ENCODE measurements at places on chromosomes 6 and 20.
A peak's percentile ranks its signal among the peaks of the same experiment; 100 is the strongest.

GRCh38 chr20:11092151-11092550 lies 418.4 kb upstream of the JAG1 start:
- DNase-seq, result no peak

GRCh38 chr6:132742495-132742894 lies 15.2 kb downstream of the VNN2 start:
- no peak for DNase-seq

- DNase-seq, result no peak
These were observed 12.9 kb upstream of the NQO2 start for GRCh38 chr6:2986722-2987221.

GRCh38 chr6:111041917-111042316 lies 45.4 kb upstream of the SLC16A10 start:
- no peak for DNase-seq

DNA sequence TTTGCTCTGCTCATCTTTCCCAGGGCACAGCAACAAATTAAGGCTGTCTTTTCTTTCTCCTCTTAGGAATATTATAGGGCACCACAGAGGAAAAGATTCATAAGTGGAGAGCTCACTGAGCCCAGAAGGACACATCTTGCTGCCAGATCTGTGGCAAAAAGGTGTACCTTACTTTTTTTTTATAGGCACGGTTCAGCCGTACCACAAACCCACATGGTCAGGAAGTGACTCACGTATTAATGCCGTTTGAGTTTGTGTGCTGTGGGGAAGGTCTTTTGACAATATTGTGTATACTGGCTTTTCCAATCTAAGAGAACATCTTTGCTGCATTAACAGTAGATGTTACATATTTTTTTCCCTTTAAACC lies 28.4 kb downstream of the PAQR8 start:
- no peak for DNase-seq

- no peak for DNase-seq
These were observed 143.7 kb upstream of the ATXN1 start for GRCh38 chr6:16904957-16905356.

- DNase-seq, result no peak
These were observed 253.9 kb downstream of the SLC24A3 start for GRCh38 chr20:19466206-19466928.

DNA sequence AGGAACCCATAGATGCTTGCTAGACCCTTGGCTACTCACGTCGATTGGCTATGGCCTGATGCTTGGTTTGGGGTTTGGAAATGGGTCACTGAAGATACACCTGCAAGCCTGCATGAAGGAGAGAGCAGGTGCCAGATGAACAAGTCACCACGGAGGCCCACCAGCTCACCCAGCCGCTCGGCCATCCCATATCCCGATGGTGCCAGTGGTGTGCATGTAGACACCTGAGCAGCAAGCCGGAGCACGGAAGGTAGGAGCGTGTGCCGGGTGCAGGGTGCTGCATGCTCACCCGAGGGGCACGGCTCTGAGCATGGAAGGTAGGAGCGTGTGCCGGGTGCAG lies 35.9 kb downstream of the DACT2 start:
- no peak for DNase-seq

GRCh38 chr6:14673201-14673600 lies 555.6 kb downstream of the CD83 start:
- no peak for DNase-seq

- no peak for DNase-seq
These were observed 9.1 kb upstream of the PBOV1 start for GRCh38 chr6:138227316-138227781.

- DNase-seq, result no peak
These were observed 17.4 kb upstream of the LSM14B start for GRCh38 chr20:62104791-62105345.

DNA sequence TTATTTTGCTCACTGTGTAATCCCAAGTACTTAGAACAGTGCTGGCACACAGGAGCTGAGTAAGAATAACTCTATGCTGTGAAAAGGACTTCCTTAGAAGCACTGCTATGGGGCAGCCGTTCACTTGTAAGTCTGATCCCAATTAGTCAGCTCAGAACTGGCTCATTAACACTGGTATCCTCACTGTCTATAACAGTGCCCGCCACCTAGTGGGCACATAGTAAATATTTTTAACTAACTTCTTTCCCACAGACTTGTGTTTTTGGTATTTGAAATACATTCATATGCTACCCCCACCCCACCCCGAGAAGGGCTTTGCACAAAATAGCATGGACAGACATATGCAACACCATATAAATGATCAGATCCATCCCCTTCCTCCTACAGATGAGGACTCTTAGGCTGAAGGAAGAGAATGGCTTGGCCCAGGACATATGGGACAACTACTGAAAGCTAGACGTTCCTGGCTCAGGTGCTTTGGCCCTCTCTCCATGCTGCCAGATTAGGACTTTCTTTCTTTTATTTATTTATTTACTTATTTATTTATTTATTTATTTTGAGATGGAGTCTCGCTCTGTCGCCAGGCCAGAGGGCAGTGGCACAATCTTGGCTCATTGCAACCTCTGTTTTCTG lies 47.1 kb downstream of the DST start:
- no peak for DNase-seq

DNA sequence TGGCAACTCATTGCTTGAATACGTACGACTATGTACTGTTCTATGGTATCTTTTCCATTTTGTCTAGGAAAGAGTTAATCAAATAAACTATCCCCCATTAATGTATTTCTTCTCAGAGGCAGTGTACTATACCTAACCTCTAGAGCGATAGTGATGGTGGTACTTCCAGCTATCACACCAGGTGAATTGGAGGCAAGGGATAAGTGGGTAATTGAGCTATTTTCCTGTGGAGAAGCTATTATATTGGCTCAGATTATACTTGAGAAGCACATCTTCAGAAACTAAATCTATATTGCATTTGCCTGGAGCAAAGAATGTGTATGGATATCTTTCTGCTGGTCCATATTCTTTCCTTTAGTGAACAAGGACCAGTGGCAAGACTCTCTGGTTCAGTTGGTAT lies 430.7 kb upstream of the KHDRBS2 start:
- DNase-seq, result no peak

- no peak for DNase-seq
These were observed 326.7 kb upstream of the FLRT3 start for GRCh38 chr20:14664101-14664500.

DNA sequence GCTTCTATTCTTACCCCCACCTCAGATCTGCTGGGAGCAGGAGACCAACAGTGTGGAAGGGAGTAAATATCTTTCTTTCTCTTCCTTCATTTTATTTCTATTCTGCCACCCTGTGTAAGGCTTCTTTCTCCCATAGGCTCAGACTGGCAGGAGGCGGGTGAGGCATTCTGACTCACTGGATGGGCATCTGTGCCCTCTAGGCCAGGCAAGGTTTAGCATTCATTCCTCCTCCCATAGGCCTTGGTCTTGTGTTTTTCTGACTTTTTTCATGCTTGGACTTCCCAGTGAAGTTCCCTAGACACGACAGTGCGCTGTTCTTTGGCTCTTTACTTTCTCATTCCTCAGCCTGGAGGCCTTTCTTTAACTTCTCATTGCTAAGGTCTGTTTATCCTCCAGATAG lies 235.2 kb downstream of the SYNE1 start:
- no peak for DNase-seq

DNA sequence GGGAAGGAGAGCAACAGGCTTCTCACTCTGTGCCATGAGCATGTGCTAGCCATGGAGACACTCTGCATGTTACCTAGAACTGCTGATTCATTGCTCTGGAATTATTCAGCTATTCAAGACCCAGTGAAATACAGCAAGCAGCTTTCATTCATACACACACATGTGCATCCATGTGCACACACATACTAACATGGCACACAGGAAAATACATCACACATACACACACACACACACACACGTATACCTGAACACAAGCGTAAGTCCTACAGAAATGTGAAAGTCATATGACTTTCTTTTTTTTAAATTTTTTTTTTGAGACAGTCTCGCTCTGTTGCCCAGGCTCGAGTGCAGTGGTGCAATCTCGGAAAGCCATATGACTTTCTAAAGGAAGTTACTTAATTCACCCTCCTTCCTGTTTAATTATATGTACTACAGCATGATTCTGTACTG lies 108.2 kb upstream of the NFATC2 start:
- DNase-seq, result no peak

GRCh38 chr6:99350573-99350972 lies 1.1 kb upstream of the FAXC start:
- DNase-seq, result no peak

- DNase-seq, result no peak
These were observed 15.6 kb downstream of the PPP1R10 start for GRCh38 chr6:30601436-30601814.

- no peak for DNase-seq
These were observed 395.4 kb downstream of the SAMD5 start for GRCh38 chr6:147903931-147904330.

GRCh38 chr6:100078509-100078908 lies 84.5 kb upstream of the MCHR2 start:
- no peak for DNase-seq

- DNase-seq, result no peak
These were observed 7.0 kb downstream of the DYNLRB1 start for GRCh38 chr20:34522969-34523871.

DNA sequence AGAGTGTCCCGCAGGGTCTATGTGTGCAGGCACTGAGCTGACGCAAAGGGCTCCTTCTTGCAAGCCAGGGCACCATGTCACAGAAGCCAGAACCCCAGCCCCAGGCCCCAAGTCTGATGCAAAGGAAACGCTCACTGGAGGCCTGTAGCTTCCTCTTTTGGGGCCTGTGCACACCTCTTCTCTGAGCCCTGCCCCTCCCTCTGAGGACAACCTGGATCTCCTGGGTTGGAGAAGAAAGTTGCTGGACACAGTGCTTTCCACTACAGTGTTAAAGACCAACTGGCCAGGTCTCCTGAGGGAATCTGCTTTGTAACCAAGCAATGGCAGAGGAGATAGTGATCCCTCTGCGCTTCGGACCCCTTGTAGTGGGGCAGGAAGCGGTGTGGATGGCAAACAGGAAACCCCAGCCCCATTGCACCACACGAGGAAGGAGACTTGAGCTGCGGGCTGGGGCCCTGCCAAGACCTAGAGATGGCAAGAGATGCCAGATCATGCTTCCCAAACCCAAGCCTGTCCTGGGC lies 90.0 kb downstream of the PRND start:
- DNase-seq, result peak; percentile 77

GRCh38 chr6:155100087-155100486 lies 105.0 kb downstream of the TIAM2 start:
- DNase-seq, result peak; percentile 71

- no peak for DNase-seq
These were observed 272.9 kb downstream of the PRL start for GRCh38 chr6:22023937-22024336.

- no peak for DNase-seq
These were observed 354.4 kb upstream of the RSPO3 start for GRCh38 chr6:126764104-126764503.

DNA sequence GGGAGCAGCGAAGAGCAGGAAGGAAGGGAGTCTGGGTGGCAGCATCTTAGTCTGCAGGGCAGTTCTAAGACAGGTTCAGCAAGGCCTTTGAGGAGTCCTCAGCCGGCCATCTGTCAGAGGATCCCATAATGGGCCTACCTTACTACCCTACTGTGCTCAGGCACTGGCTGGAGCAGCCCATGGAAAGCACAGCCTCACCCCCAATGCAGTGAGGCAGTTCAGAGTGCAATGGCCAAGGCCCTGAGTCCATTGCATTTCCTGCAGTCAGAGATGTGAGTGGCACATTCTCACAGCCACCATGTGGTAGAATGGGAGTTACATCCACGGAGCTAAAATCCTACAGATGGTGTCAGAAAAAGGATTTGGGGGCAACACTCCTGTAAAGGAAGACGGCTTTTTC lies 19.4 kb upstream of the OVOL2 start:
- no peak for DNase-seq

GRCh38 chr20:16672299-16672698 lies 57.5 kb upstream of the SNRPB2 start:
- no peak for DNase-seq

DNA sequence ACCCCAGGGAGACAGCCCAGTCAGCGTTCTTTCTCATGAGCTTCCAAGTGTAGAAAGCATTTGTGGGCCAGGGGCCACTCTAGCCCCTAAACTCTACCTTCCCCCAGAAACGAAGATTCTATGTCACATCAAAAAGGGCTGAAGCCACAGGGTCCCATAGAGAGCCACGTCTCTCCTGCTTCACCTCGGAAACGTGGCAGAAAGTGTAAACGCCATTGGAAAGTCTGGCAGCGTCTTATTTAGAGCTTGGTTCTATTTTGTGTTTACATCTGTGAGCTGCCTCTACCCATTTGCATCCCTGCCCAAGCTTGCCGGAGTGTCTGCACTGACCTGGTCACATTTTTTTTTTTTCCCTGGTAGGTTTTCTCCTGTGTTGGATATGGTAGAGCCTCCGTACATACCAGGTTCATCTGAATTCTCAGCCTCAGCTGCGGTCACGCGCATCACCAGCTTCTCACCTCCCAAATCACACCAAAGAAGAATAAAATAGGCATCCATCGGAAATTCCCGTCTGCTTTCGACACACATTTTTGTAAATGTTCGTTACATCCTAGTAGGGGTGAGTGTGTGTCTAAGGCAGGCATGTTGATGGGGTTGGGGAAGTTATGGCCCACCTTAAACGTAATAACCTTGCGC lies 62.6 kb downstream of the NPEPL1 start:
- no peak for DNase-seq

Data from heart left ventricle (tissue), 16 donors.